ENCODE measurements at places on chromosomes 7 and 10.

GRCh38 chr10:7297094-7297493 is 113.7 kb downstream of the SFMBT2 start:
- no peak for DNase-seq

GRCh38 chr7:143908120-143908519 is 6.1 kb upstream of the TCAF1 start:
- DNase-seq: no peak

- no peak for DNase-seq
These were observed 1375.1 kb upstream of the LRRTM3 start for GRCh38 chr10:65550761-65551160.

DNA sequence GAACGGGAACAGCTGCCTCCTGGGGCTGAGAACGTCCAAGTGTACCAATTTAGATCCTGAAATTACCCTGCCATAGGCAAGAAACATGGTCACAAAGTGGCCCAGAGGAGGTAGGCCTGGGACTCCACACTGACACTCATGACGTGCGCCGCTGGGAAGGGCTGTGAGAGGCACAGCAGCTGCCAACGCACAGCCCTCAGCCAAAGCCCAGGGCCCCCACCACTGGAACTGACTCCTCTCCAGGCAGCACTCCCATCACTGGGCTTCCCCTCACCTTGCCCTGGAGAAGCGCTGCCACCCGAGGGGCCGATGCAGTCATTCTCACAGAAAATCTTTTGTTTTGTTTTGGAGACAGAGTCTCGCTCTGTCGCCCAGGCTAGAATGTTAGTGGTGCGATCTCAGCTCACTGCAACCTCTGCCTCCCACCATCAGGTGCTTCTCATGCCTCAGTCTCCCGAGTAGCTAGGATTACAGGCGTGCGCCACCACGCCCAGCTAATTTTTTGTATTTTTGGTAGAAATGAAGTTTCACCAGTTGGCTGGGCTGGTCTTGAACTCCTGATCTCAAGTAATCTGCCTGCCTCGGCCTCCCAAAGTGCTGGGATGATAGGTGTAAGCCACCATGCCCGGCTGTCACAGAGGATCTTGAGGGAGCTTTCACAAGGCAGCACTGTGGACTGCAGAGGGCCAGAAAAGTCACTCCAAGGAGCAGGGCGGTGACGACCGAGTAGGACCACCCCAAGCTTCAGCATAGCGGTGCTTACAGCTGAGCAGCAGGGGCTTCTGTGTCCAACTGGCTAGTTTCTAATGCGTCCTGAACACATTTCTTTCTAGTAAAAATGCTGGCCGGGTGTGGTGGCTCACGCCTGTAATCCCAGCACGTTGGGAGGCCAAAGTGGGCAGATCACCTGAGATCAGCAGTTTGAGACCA is 13.5 kb downstream of the GUSB start:
- no peak for DNase-seq

DNA sequence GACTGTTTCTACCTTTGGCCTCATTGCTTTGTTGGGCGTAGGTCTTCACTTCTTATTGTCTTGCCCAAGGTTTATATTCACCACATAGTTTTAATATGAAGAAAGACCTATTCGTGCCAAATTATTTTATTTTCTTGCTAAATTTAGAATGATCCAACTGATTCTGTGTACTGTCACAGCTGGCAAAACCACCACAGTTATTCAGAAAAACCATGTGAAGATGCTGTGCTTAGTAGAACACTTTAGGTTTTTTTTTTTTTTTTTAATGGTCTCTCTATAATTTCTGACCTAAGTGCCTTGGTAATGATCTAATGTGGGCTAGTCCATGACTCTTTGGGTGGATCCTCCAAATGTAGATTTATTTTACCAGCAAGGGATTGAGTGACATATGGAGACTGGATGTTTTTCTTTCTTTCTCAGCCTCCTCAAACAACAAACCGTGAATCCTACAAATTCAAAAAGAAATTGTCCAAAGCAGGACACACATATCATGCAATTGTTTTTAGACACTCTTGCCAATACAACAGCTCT is 243.8 kb downstream of the DYNC1I1 start:
- DNase-seq: no peak

DNA sequence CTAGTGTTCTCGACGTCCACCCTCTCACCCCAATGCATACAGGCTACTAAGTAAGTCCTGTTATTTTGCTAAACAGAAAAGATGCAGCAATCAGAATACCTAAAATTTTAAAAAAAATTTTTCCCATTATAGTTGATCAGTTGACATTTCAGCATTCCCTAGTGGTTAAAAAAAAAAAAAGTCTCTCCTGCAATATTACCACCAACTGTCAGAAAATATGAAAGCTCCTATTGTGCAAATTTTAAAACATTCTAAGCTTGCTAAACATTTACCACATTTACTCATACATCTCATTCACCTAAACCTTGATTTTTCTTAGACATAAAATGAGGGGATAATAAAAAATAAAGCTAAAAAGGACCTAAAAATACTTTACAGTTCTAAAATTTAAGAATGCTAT is 165.6 kb downstream of the AVL9 start:
- DNase-seq: no peak

DNA sequence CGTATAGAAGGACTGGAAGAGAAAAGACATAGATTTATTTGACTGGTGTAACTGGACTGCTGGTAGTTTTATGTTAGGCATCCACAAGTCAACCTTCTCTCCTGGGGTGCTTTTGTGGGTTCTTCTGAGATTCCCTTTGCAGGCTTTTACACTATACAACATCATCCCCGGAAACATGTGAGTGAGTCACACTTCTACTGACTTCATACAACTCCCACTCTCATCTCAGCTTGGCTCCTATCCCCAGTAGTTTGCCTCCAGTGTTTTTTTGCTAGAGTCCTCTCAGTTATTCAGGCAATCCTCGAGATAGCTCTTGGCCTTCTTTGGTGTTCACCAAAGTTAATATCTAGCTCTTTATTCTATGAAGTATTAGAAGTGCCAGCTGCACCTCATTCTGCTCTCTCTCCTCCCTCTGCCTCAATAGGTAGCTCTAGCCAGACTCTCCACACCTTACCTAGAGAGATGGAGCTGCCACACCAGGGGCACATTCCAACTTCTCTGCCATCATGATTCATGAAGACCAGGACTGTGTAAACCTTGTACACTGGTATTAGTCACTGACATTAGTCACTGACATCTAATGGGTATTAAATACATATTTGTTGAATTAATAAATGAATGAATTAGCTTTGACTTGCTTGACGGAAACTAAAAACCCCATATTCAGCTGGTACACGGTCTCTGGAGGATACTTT is 281.9 kb downstream of the PPP1R3A start:
- no peak for DNase-seq

DNA sequence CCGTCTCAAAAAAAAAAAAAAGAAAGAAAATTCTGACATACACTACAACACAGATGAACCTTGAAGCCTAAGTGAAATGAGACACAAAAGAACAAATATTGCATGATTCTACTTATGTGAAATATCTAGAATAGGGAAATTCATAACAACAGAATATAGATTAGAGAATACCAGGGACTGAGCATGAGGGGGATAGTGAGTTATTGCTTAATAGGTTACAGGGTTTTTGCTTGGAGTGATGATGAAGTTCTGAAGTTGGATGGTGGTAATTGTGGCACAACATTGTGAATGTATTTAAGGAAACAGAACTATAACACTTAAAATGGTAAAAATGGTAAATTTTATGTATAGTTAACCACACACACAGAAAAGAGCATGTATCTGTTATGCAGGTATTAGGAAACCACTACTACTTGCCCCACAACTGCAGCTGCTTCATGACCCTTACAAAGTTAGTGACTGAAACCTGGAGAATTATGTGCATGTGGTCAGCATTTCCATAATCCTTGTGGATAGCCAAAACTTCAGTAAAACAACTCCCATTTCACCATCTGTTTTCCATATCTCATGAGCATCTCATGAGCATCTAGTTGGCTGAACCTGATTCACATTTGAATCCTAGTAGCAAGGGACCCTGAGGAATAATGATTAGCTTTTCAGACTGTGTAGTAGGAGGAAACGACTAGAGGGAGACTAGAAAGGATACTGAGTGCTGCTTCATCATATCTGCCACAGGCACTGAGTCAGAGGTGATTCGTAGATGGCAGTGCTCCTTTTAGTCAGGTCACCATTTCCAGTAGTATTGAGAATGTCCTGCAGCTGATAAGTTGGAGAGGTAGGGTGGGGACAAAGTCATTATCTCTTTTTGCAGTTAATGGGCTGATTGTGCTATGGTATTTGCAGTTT is 26.3 kb downstream of the SAMD8 start:
- DNase-seq: no peak

DNA sequence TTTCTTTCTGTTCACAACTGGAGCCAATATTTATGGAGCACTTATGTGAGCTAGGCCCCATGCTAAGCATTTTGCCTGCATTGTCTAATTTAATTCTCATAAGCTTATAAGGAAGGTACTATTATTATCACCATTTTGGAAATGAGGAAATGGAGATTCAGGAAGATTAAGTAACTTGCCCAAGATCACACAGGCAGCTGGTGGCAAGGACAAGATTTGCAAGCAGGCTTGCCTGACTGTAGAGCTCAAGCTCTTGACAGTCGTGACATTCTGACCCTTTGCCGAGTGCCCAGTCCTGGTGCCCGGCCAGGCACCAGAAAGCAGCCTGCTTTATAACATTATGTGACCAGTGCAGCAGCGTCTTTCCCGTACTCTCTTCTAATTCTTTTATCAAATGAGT is 38.2 kb downstream of the WNT2 start:
- no peak for DNase-seq

DNA sequence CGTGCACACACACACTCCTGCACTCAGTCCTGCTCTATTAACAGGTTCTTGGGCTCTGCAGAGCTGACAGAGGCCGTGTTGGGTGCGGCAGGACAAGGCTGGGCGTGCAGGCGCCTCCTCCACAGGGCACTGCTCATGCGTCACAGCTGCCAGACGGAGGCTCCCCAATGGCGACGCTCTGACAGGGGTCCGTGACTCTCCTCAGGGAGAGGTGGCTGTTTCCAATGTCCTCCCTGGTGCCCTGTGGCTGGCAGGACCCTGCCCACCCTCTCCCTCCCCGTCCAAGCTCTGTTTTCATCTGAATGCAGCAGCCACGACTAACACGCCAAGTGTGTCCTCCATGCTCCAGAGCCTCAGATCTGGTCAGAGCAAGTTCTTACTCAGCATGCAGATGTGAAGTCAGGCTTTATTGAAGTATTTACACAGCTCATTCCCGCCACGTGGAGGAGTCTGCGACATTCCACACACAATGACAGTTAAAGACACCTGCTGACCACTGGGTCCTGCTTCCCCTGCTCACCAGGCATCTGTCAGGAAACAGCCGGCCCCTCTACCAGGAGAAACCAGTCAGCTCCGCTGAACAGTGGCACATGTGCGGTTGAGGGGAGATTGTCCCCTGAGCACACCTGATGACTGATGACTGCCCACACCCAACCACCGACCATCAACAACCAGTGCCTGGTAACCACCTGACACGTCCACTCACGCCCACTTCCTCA is 116.7 kb downstream of the VIPR2 start:
- DNase-seq: no peak

DNA sequence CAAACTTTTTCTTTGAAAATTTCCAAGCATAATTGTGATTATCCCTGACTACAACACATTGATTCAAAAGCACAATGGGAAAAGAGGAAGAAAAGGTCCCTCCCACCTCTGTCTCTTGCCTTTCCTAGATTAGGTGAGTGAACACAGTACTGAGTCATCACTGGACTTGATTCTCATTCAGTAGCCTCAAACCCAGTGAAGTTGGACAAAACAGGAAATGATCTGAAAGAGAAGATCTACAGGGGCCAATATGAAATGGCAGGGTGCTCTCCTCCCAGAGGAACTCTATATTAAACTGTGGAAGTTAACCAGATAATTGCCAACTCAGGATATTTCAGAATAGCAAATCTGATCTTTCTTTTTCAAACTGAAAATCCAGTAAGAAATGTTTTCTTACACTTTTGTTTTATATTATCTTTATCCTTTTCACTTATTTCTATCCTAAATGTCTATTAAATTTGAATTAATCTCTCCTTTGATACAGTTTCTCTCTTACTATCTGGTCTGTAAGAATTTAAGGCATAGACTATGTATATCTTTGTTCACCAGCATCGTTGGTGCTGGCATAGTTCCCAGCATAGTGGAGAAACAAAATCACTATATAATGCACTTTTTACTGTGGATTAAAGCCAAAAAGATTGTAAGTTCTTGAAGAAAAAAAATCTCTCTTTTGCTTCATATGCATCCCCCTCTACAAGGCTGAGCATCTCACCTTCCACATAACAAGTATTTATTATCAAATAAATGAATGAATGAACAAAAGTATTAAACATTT is 41.4 kb upstream of the IKZF1 start:
- DNase-seq: no peak

DNA sequence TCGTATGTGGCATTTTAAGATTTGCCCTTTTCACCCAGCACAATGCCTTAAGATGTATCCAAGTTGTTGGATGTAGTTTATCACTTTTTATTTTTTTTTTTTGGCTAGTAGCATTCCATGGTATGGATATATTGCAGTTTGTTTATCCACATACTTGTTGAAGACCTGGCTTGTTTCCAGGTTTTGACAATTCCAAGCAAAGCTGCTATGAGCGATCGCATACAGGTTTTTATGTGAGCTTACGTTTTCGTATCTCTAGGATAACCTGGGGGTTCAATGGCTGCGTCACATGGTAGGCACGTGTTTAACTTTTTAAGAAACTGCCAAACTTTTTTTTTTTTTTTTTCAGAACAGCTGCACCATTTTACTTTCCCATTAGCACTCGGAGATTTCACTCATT is 32.2 kb downstream of the BAIAP2L1 start:
- no peak for DNase-seq
